ENCODE measurements at places on chromosomes 5 and 9. TPM values are rescaled to one million over a fixed set of nuclear protein-coding genes. Genes with fewer than 3 reads are reported as not detected.

GRCh38 chr5:83377131-83377865, 94.2 kb upstream of the VCAN start:
- DNase-seq, result no peak

GRCh38 chr9:101716629-101717028, 21.8 kb downstream of the GRIN3A start:
- no peak for DNase-seq

GRCh38 chr5:55533521-55534435, 986 bp downstream of the PLPP1 start:
- DNase-seq, result no peak

DNA sequence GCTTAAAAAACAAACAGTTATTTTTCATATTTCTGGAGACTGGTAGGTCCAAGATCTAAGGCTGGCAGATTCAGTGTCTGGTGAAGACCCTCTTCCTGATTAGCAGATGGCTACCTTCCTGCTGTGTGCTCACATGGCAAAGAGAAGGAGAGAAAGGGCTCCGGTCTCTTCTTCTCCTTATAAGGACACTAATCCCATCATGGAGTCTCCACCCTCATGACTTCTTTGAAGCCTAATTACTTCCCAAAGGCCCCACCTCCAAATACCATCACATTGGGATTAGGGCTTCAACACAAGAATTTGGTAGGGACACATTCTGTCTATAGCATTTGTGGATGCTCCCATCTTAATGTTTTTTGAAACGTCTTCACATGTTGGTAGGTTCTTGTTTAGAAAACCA, 391.1 kb downstream of the TMEM161B start:
- DNase-seq, result no peak

GRCh38 chr5:95699337-95699736, 16.5 kb upstream of the SPATA9 start:
- DNase-seq, result no peak

DNA sequence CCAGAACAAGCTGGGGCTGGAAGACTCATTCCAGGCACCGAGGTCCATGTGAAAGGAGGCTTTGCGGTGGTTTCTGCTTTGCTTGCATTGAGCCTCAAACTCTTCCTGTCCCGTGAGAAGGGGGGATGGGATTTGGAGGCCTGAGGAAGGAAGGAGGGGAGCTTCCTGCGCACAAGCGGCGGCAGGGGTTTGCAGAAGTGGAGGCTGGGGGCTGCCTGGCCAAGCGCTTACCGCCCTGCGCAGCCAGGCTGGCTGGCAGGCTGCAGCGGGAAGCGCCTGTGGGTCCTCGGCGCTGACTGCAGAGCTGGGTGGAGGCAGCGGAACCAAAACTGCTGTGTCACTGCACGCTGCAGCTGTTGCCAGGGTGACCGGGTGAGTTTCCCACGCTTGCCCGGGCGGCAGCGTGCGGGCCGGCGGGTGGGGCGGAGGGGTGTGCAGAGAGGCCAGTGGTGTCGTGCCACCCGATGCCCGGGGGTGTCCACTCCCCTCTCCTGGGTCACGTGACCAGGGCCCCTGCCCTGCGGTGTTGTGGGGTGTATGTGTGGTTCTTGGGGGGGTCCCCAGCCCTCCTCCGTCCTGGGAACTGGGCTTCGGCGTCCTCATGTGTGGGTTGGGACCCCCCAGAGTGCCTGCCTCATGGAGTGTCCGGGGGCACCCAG, 81.0 kb downstream of the RXRA start:
- peak; percentile 65 for DNase-seq

DNA sequence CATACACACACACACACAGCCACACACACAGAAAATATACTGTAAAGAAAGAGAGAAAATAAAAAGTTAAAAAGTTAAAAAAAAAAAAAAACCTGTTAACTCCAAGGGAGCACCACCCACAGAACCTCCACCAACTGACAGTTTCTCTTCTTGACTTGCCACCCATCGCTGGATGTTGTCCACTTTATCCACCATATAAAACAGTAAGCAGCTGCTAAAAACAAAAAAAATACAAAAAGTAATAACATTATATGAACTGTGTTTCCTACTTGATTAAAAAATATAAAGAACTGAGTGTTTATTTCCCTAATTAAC, 1.2 kb downstream of the PURA start:
- DNase-seq, result no peak

- no peak for DNase-seq
Measured at GRCh38 chr9:95465115-95465514, 51.7 kb downstream of the PTCH1 start.

INSL6 gene
- not detected for polyA plus RNA-seq

ZDHHC11 gene
- polyA plus RNA-seq, result 5.9 TPM

Measured in urinary bladder (tissue), 4 donors.